ENCODE measurements at places on chromosomes 11 and 22. TPM values are rescaled to one million over a fixed set of nuclear protein-coding genes. Genes with fewer than 3 reads are reported as not detected.

The VWCE gene
- 8.1 TPM for total RNA-seq

DNA sequence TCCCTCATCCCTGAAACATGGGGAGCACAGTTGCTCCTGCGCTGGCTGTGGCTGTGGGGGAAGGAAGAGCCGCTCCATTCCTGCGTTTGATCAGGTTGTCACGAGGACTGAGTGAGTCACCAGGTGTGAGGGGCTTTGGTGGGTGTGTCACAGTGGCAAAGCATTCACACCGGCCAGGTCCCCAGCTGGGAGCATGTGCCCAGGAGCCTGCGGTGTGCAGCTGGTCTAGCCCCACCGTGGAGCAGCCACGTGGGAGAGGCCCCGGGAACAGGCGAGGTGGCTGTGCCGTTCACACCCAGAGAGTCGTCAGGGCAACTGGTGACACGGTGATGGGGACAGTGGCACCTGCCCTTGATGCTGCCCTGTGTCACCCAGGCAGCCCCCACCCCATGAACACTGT lies 47.6 kb upstream of the PPARA start:
- no peak for DNase-seq

DNA sequence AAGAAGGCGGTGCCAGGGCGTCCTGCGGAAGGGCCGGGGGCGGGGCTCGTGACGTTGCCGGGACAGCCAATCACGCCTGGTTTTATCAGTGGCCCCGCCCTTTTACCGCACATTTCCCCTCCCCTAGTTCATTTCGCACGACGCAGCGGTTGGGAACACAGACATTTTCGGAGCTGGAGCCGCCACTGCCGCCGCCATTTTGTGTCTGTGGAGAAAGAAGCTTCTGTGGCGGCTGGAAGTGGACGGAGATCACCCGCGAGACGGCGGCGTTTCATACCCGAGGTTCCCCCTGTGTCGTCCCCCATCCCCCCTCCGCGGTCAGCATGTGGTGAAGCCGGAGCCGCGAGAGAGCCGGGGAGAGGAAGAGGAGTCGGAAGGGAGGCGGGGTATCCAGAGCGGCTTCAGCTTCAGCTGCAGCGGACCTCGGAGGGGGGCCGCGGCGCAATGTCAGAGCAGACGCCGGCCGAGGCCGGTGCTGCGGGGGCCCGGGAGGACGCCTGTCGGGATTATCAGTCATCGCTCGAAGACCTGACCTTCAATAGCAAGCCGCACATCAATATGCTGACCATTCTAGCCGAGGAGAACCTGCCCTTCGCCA lies at the start of gene PCF11:
PCF11 (plus strand) TSS at position 136 of the 598 bp plus-strand sequence; CDS start at position 445, 309 bp downstream.
- no peak for DNase-seq

- DNase-seq, result no peak
Observed at GRCh38 chr11:5004424-5005274, 10.0 kb downstream of the OR51L1 start.

DNA sequence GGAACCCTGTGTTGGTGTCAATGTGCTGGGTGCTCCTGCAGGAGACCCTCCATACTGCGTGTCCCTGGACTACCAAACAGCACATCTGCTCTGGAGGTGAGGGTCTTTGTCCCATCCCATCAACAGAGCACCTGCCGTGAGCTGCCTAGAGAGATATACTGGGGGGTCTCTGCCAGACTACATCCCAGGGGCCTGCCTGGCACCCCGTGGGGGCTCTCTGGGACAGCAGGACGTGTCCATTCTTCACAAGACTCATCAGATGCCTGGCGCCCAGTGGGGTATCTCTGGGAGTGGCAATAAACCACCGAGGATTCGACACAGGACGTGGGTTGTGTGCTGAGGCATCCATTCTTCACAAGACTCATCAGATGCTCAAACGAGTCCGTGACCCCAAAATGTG lies 42.7 kb downstream of the SHANK2 start:
- no peak for DNase-seq

The E2F8 gene
- 24.0 TPM for total RNA-seq

GRCh38 chr11:60931917-60932316 lies 7.7 kb downstream of the TMEM132A start:
- DNase-seq, result no peak

DNA sequence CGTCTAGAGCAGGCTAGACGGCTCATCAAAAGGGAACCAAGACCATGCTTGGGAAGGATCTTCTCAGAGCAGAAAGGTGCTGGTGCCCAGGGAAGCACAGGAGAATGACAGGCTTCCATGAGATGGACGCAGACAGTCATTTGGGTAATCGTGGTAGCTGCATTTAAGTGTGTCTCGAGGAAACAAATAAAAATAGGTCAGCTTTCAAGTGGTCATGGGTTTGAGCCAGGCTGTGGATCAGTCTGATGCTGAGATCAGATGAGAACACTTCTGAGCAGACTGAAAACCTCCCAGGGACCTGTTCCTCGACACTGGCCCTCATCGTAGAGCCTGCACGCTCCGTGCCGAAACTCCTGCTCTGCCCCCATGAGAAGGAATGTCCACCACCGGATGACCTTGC lies 4.7 kb downstream of the CARS1 start:
- DNase-seq, result no peak

DNA sequence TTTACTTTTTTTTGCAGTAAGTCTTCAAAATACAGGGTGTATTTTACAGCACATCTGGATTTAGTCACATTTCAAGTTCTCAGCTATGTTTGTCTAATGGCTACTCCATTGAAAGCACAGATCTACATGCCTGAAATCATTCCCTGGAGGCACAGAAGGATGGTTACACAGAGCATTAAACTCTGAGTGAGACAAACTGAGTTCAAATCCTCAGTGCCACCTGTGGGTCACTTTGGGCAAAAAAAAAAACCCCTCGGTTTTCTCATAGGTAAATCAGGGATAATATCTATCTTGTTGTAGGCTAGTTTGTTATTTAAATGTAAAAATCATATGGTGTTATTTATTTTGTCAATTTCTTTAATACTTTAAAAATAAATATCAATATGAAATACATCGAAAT lies 7.7 kb downstream of the ANKRD49 start:
- no peak for DNase-seq

- DNase-seq, result no peak
Observed at GRCh38 chr22:37559901-37560607, at the start of gene CDC42EP1. Gene CDC42EP1 (plus strand): TSS chr22:37560480. CDS start chr22:37566350, 5,870 bp downstream.

- no peak for DNase-seq
Observed at GRCh38 chr11:24688981-24689380, 192.1 kb downstream of the LUZP2 start.

- no peak for DNase-seq
Observed at GRCh38 chr11:27280140-27280539, 82.9 kb downstream of the CCDC34 start.

DNA sequence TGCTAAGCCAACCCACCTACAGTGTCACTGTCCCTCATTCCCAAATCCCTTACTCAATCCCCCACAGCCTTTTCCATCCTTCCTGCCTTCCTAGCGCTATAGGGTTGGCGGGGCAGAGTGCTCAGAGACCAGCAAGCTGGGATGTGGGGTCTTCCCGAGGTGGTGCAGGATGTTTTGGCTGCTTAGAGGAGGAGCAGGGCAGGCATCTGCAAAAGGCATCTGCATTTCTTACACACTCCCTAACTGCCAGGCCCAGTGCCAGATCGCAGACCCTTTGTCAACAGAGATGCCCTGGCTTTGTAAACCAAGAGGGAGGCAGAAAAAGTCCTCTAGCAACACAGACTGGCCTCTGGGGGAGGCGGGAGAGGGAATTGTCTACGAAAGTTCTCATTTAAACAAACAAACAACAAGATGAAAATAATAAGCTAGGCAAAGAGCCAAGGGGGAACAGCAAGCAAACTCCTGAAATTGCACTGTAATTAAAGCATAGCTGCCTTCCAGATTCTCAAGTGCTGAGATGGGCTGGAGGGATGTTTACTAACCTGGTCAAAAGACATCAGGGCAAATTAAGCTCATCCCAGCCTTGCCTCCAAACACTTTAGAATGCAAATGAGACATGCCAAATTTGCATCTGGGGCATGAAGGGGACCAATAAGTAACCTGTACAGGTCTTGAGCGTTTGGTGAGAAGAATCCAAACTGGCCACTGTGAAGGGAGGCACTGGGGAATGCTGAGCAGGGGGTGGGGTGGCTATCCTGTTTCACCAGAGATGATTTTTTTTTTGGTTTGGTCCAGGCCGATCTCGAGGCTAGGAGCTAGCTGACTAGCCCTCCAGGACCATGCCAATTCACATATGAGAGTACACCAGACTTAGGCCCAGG lies 38.1 kb upstream of the ADA2 start:
- no peak for DNase-seq

DNA sequence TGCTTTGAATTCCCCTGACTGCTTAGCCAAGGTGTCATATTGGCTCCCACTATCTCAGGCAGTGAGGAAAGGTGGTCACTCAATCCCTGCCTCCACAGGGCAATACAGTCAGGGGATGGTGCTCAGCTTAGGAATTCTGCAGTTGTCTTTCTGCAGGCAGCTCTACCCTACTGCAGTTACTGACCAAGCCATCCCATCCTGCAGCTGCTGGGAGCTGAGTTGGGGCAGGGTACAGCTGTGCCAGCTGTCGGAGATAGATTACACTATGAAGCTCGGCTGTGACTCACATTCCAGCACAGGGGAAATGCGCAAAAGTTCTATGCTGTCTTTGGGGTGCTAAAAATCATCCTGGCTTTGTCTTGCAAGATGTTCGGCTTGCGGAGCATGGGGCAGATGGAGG lies 4.4 kb upstream of the DAGLA start:
- DNase-seq, result no peak

- no peak for DNase-seq
Observed at GRCh38 chr11:77069336-77069968, 2.7 kb downstream of the CAPN5 start.

The IGF2 gene
- total RNA-seq, result 0.16 TPM

DNA sequence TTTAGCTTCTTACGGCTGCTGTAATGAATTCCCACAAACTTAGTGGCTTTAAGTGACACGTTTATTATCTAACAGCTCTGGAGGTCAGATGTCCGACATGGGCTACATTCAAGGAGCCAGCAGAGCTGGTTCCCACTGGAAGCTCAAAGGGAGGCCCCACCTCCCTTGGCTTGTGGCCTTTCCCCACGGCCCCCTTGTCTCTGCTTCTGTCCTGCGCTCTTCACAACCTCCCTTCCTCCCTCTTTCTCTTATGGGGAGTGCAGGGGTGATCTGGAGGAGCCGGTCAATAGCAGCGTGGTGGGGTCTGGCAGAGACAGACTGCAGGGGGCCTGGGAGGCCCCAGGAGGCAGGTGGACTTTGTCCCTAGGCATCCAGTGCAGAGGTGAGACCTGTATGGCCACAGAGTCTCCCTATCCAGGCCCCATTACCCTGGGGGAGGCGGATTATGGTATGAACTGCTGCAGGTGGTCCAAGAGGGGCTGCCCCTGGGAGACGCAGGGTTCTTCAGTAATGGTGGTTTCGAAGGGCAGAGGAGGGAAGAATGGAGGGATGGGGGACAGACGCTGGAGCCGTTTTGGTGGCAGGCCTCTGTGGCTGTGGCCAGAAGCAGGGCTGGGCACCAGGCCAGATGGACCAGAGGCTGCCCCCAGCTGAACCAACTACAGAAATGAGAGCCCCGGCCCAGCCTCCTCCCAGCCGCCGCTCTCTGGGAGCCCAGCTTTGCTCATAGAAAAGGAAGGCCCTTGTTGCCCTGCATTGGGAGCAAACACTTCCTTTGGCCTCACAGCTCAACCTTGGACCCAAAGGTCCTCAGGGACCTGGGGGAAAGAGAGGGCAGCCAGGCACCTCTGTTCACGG lies 30.7 kb upstream of the KCNQ1OT1 start:
- DNase-seq, result no peak

The CASP1 gene
- 11.6 TPM for total RNA-seq

DNA sequence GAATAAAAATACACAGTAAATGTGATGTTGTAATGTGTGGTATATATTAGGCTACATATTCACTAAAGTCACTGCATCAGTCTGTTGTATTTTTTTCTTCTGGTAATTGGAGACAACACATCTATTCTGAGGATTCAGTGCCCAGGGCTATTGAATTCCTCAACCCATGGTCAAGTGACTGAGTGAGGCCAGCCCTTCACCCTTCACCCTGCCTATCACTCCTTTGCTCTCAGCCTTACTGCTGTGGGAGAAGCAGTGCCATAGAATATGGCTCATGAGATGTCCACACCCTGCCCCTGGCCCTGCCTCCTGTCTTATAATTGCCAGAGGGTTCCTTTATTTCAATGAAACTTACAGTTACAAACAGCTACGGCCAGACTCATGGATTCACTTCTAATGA lies 295.6 kb downstream of the NTM start:
- no peak for DNase-seq

GRCh38 chr11:14539982-14540421 lies 19.8 kb upstream of the PSMA1 start:
- DNase-seq, result no peak

The SYT12 gene
- total RNA-seq, result not detected

GRCh38 chr11:115581871-115582639 lies 77.8 kb upstream of the CADM1 start:
- DNase-seq, result no peak

DNA sequence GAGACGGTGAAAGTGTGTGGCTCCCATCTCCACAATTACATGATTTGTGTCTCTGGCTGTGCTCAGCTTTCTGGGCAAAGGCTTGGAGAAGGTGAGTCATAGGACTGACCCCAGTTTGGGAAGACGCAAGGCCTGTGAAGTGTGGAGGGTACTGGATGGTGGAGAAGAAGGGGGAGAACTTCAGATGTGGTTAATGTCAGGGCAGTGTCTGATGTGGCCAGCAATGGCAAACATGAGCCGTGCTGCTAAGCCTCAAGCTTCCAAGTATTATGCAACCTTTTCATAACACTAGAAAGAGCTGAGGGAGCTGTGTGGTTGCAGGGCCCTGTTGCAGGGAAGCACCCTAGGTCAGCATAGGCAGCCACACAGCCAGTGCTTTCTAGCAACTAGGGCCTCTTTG lies 110.9 kb downstream of the NTM start:
- no peak for DNase-seq

- DNase-seq, result no peak
Observed at GRCh38 chr11:70367071-70367470, 31.3 kb upstream of the CTTN start.

GRCh38 chr22:21857481-21857914 lies 9.9 kb downstream of the MAPK1 start:
- DNase-seq, result no peak

GRCh38 chr11:76161261-76161961 lies 44.9 kb downstream of the WNT11 start:
- no peak for DNase-seq

The SLC37A2 gene
- total RNA-seq, result 0.44 TPM

The POTEH gene
- not detected for total RNA-seq

DNA sequence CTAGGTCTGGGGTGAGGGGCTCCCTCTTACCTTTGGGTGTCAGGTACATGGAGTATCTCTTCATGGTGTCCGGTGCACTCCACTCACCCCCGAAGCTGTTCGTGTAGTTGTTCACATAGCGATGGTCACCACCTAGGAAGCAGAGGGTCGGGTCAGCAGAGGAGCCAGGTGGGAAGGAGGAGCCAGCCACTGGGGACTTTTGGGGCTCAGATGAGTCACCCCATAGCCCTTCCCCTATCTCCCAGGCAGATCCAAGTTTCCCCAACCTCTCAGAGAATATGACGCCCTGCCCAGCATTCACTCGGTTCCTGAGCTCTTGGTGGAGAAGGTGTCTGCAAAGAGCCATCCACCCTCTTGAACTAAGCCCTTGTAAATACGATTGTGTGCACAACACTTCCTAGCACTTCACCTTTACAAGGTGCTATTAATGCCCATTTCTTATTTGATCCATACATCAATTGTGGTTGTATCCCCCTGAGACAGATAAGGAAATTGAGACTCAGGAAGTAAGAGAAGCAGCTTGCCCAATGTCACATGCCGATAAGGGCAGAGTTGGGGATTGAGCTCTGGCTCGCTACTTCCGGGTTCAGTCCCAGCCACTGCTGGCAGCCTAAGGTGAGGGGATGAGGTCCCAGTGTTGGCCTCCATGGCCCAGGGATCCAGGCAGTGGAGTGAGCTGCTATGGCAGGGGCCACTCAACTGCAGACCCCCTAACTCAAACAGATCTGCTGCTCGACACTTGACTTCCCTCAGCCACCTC lies 14.8 kb downstream of the TRIM29 start:
- no peak for DNase-seq

Measured in activated T-helper 2 cell treated with anti-CD3 and anti-CD28 coated beads, Interferon-gamma antibody, Interleukin-2, Interleukin-4, amounts not matched to agents 10 μg/mL and 5 μg/mL and 100 μg/mL, durations not matched to agents 14 hours and 24 hours and 36 hours (primary cell).